Eye (tissue), 1 donor: ENCODE measurements at places on chromosomes 11 and 22.

DNA sequence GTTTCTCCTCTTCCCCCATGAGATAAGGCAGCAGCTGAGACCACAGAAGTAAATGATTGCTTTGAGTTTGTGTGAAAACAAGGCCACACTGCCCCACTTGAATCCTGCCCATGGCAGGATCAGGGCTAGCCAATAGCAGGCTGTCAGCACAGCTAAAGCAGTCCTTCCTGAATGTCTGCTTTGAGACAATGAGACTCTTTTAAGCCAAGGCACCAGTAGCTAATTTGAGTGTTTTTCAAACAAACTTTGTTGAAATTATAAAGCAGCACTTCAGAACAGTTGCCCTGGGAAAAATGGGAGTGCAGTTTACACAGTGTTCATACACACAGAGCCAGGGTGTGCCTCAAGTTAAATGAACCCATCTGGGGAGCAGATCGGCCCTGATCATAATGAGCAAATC lies 103.5 kb upstream of the OR5AK2 start:
- DNase-seq = peak; percentile 31

GRCh38 chr22:26615149-26615548 lies 2.7 kb downstream of the CRYBB1 start:
- DNase-seq = no peak

- DNase-seq = no peak
These were observed 26.5 kb upstream of the WNT7B start for GRCh38 chr22:46003271-46004091.

- DNase-seq = no peak
These were observed 67.2 kb downstream of the EFCAB6 start for GRCh38 chr22:43744700-43745410.

GRCh38 chr11:1728301-1728700 lies 22.1 kb downstream of the IFITM10 start:
- DNase-seq = no peak

DNA sequence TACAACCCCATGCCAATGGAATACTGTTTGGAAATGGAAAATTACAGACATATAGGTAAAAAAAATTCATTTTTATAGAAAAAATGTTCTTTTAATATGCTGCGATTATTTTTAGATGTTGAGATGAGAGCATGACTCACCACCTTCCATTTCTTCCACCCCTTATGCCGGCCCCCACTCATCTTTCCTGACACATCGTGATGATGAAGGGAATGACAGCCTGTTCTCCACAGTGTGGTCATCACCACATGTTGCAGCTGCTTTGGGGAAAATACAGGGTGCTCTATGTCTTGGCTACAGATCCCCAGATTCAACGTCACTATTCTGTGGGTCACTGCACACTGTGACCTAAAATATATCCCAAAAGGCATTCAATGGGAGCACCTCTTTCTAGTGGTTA lies 916.2 kb downstream of the METTL15 start:
- DNase-seq = no peak

GRCh38 chr11:20055312-20055711 lies 105.0 kb downstream of the DBX1 start:
- DNase-seq = no peak

DNA sequence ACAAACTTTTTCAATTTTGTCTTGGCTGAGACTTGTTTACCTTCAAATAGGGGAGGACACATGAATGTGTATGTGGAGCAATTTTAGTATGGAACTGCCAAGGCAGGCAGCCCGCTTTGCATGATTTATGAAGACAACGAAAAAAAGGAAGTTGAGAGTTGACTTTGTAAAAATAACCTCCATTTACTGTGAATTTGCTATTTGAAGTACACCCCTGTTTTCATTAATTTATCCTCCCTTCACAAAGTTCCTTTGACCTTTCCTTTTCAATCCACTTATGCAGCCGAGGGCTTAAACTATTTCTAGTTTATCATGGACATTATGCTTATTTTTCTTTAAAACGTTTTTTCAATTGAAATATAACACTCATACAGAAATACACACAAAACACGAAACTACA lies 369.6 kb upstream of the CADM1 start:
- DNase-seq = no peak

DNA sequence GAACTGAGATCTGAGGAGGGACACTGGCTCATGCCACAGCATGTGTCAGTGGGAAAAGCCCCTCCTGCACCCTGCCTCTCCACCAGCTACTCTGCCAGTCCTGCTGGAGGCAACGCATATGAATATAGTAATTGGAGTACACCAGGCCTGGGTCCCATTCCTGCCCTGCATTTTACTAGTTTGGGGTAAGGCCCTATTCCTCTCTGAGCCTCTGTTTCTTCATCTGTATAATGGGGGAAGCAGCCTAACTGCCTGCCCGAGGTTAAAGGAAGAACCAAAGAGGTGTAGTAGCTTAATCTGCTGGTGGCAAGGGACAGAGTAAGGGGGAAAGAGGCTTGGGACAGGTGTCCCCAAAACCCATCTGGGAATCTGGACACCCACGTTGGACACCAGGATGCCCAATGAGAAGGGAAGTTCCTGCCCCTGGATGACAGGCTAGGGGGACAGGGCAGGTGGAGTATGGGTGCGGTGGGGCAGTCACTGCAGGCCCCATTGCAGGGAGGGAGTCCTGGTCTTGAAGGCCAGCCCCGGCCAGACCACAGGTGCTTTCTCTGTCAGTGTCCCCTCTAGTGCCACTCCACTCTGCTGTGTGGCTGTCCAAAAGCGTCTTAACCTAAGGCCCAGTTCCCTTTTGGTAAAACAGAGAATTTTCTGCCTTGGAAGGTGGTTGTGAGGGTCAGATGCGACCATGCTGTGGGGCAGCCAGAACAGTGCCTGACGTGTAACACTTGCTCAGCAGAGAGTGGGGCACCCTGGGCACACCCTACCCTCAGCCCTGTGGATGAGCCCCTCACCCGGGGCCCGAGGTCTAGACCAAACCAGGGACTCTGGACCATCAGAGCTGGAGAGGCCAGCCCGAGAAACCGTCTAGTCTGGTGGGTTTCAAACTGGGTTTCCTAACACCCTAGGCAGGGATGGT lies 11.5 kb downstream of the TSKU start:
- no peak for DNase-seq

DNA sequence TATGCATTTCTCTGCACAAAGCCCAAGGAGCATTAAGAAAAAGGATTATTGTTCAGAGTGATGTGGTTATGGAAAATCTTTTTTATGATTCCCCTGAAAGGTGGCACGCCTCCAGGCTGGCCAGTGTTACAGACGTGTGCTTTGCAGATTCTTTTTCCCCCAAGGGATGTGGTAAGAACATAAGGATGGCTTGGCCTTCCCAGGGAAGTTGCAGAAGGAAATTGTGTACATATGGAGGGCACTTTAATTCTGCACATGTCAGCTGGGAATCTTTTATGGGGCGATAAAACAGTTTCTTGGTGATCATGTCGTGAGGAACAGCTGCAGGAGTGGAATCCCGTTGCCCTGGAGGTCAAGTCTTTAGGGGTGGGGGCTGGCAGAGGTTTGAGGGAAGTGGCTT lies 9.7 kb downstream of the SMARCB1 start:
- DNase-seq = no peak

DNA sequence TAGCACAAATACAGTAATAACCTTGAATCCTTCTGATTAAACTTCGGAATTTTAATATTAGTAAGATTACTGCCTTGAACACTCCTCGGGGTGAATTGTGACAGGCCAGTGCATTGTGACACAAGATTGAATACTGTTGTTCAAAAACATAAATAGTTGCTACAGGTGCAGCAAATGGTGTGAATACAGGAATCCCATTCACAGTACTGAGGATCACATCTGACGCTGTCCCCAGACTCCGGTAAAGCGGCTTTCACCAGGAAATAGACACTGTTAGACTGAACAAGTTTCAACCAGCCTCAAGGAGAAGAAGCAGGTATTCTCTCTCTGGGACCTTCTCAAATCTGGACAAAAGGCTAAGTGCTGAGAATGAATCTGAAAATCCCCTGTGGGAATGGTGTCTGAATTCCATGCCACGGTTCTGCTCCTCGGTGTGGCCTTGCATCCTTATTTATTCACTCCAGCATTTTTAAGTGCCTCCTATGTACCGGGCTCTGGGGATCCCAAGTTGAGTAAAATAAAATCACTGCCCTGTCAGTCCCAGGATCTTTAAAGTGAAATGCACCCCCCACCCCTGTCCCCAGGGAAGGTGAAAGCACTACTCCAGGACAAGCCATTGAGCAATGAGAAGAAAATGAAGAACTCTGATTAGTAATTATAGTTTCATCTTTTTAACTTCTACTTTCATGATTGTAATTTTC lies 3.4 kb downstream of the LGR4 start:
- DNase-seq = peak; percentile 74

DNA sequence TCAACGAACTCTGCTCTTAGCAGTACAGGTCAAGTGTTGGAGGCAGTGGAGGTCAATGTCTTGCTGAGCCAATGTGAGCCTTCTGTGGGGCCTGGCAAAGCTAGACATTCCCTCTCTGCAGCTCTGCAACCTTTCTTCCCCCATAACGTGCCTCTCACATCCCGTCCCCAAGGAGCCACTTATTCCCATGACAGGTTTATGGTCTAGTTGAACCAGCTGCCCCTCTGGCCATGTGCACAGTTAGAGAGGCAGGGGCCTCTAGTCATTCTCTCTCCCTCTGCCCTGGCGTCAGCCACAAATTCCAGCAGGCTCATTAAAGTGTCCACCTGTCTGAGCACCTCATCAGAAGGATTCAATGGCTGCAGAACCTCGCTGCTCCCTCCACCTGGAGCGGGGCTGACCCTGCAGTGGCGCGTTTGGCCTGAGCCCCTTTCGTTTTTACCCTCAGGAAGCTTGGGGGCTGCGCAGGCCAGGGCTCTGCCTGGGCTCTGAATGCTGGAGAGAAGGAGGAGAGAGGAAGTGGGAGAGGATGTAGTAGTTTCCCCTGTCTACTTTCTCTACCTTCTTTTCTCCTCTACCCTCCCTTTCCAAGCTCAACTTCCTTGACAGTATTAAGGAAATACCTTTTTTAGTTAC lies 302.1 kb upstream of the B3GAT1 start:
- DNase-seq = peak; percentile 70

DNA sequence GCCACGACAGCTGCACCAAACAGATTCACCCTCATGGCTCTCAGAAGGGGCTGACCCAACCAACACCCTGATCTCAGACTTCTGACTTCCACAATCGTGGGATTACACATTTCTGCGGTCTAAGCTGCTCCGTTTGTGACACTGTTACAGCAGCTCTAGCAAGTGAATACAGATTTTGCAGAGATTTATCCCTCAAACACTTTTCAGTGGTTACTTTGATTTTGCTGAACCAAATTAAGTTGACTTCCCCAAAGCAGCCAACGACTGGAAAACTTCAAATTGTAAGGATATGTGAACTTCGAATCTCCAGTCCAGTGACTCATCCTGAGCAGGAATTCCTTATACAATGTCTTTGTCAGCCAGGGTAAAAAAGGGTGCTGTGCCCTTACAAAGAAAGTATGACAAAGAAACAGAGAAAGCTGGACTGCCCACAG lies 14.8 kb upstream of the INCENP start:
- no peak for DNase-seq

- peak; percentile 67 for DNase-seq
These were observed 124.8 kb upstream of the CNTN5 start for GRCh38 chr11:98895936-98896335.

GRCh38 chr11:44047931-44048431 lies at the start of gene ACCSL:
Gene ACCSL, plus strand, starts transcription at chr11:44047981. Its CDS starts 56 bp downstream, at chr11:44048037.
- DNase-seq = no peak

DNA sequence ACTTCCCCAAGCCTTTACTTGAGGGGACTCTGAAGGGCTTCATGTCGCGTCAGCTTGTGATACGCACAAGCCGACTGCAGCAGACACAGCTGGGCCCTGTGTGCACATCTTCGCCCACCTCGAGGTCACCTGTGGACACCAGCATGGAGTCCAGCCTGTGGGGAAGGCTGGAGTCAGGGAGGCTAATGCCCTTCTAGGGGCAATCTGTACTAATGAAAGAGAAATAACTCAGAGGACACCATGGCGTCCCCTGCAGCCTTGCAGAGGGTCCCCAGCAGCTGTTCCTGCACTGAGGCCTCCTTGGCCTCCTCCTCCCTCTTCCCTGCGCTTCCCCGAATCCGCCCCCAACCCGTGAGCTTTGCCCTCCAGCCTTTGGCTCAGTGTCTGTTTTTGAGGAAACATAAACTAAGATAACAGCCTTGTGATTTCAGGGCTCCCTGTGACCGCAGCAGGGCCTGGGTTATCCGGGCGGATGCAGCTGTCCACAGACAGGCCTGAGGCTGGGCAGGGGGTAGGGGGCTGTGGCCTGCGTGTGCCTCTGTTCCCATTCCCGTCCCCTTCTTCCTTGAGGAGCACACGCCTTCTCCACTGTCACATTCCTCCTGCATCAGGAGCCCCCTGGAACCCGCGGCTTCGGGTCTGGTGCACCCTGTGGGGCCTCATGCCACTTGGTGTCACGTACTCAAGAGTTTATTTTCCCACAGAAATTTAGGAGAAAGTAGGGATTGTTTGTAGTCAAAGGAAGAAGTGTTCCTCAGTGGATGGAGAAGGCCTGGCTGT lies 25.0 kb downstream of the KRTAP5-5 start:
- no peak for DNase-seq

DNA sequence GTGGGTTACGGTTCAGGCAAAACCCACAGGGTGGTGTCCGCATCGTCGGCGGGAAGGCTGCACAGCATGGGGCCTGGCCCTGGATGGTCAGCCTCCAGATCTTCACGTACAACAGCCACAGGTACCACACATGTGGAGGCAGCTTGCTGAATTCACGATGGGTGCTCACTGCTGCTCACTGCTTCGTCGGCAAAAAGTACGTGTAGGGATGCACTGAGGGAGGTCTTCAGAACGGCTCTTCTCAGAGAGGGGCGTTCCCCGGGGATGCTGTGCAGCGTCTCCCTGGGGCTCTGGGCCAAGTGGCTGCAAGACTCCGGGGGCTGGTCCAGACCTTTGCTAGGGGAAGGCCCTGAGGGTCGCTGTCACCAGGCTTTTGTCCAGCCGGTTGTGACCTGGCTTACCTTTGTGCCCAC lies 1.3 kb downstream of the ACR start:
- no peak for DNase-seq

DNA sequence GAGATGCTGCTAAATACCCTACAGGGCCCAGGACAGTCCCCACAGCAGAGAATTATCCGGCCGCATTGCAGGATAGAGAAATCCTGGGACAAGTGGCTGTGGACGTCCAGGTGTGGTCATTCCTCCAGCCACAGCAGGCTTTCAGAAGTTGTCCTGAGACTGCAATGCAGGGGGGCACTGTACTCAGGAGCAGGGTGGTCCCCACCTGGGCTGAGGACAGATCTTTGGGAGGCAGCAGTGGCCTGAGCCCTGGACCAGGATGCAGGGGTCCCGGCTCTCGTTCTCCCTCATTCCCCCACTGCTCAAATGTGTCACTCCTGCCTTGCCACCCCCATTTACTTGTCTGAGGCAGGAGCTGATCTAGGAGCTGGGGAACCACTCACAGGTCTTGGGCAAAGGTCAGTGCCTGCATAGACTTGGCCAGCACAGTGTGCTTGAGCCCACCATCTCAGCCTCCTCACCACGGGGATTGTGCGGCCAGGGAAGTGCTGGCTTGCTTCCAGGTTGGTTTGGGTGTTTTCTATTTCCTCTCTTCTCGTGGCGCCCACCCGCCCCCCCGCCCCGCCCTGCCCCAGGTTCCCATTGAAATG lies 15.3 kb downstream of the LINC01488 start:
- no peak for DNase-seq

GRCh38 chr11:81331611-81332235 lies 1401.9 kb downstream of the FAM181B start:
- peak; percentile 4 for DNase-seq
